ENCODE measurements at places on chromosomes 2 and 18. TPM values are rescaled to one million over a fixed set of nuclear protein-coding genes. Genes with fewer than 3 reads are reported as not detected.

- DNase-seq: no peak
These were observed 103.4 kb downstream of the ZFP36L2 start for GRCh38 chr2:43123028-43123427.

DNA sequence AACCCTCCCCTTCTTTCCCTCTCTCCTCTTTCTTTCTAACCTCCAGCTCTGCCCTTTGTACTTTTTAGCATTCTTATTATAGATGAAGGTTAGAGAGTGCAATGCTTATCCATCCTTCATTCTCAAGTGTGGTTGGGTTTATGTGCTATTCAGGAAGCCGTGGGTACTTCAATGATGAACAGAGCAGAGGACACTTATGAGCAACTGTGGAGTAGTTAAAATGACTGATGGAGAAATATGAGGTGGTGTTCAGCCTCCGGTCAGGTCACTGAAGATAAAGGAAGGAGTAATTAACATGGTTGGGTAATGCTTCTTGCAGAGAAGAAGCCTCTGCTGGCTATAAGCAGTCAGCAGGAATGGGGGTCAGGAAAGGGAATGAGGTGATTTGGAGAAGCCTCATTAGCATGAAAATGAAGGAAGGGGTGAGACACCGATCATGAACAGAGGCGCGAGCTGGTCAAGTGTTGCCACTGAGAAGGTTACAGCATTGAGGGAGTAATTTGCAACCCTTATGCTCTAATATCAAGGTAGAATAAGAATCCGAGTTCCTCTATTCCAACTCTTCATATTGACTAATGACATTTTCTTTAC lies 174.7 kb downstream of the LPIN1 start:
- no peak for DNase-seq

C2orf78 gene
- total RNA-seq: not detected

CDCA7 gene
- 17.1 TPM for total RNA-seq

GRCh38 chr2:15667809-15668556 lies 76.3 kb downstream of the DDX1 start:
- DNase-seq: no peak

CTIF gene
- total RNA-seq: 14.1 TPM

WDR43 gene
- total RNA-seq: 22.4 TPM

- no peak for DNase-seq
These were observed 8.0 kb downstream of the COPS9 start for GRCh38 chr2:240127911-240128607.

TXNDC2 gene
- not detected for total RNA-seq

- DNase-seq: no peak
These were observed 32.7 kb downstream of the ZFP36L2 start for GRCh38 chr2:43193652-43194120.

LCT gene
- total RNA-seq: not detected

PDK1 gene
- 4.8 TPM for total RNA-seq

GRCh38 chr2:5697562-5697961 lies 5.4 kb downstream of the SOX11 start:
- no peak for DNase-seq

DNA sequence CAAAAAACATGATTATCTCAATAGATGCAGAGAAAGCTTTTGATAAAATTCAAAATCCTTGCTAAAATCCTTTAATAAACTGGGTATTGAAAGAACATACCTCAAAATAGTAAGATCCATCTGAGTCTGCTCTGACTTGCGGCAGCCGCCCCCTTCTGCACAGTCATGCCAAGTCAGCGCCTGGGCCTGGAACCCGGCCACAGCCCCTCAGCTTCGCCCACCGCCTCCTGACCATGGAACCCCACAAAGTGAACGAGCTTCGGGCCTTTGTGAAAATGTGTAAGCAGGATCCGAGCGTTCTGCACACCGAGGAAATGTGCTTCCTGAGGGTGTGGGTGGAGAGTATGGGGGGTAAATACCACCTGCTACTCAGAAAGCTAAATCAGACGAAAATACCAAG lies 270.9 kb upstream of the TFPI start:
- no peak for DNase-seq

GRCh38 chr2:166901336-166901735 lies 13.1 kb downstream of the XIRP2 start:
- no peak for DNase-seq

STK36 gene
- total RNA-seq: 34.5 TPM

DNA sequence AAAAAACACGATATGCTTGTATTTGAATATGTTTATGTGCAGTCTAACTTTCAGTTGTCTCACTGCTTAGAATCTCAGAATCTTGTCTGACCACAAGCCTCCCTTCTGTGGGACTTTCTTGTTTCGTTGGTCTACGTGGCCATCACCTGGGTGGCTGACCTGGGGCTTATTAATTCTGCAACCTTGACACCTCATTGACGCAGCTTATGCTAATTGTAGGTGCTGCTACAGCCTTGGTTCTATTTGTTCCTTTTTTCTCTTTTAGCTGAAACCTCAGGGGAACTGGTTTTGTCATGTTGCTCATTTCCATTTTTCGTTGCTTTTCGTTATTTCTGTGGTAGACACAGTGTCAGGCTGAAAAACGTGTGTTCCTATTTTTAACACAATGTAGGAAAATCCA lies 273.7 kb downstream of the SLC4A3 start:
- DNase-seq: no peak

MEIS1 gene
- total RNA-seq: 27.0 TPM

- DNase-seq: no peak
These were observed 28.4 kb upstream of the CCDC102B start for GRCh38 chr18:68769461-68769860.

COLEC11 gene
- not detected for total RNA-seq

- DNase-seq: no peak
These were observed 69.7 kb downstream of the EPHA4 start for GRCh38 chr2:221502270-221503010.

CNPPD1 gene
- 50.4 TPM for total RNA-seq

DNA sequence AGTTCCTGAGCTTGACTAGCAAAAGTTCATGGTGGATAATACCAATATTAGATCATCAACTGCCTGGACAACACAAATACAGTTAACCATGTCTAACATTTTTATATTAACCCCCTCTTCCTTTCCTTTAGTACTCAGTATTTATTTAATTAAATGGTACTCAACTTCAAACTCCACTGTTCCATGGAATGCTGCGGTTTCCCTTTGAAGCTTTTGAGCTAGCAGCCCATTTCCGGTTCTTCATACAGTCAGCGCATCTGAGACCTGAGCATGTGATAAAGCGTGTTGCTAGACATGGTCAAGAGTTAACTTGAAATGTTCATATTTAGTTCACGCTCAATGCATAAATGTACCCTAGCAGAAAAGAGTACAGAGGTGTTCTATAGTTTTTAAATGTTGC lies 278.4 kb downstream of the ALPK2 start:
- DNase-seq: no peak

DNA sequence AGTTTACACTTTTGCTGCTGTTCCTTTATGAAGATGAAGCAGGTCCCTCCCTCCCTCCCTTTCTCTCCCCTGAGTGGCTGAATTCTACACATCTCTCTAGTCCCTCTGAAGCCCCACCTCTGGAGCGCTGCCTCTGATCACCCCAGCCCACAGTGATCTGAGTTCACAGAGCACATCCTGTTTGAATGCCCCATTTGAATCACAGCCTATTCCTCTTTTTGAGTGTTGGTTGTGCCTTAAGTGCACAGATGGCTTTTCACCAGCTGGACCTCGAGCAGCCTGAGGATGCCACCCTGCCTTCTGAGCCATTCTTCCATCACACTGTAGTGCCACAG lies 87.1 kb downstream of the ITGB1BP1 start:
- DNase-seq: no peak

- no peak for DNase-seq
These were observed 188.4 kb downstream of the KCNS3 start for GRCh38 chr2:18066894-18067293.

NYAP2 gene
- not detected for total RNA-seq

GRCh38 chr2:181725476-181725875 lies 45.2 kb upstream of the NEUROD1 start:
- DNase-seq: no peak

NAT8 gene
- not detected for total RNA-seq

GRCh38 chr18:48667276-48668254 lies 128.7 kb downstream of the CTIF start:
- no peak for DNase-seq

GPR155 gene
- total RNA-seq: 2.6 TPM

DNA sequence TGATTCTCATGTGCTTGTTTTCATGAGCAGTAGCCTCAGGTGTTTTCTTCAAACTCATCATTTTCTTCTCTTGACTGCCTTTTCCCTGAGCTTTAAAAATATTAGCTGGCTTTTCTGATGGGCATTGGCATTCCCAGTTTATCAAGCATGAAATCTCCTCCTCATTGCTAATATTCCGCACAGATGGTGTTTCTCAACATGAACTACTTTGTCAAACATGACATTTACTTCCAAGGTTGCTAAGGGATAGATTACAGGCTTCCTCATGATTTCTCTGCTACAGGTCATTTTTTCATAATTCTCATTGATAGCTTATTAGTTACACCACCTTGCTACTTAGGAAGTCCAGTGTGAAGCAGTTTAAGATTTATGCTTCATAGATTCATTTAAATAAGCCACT lies 1116.9 kb upstream of the CNTNAP5 start:
- DNase-seq: no peak

- DNase-seq: no peak
These were observed 121.5 kb upstream of the RASGRP3 start for GRCh38 chr2:33354981-33355380.

DNA sequence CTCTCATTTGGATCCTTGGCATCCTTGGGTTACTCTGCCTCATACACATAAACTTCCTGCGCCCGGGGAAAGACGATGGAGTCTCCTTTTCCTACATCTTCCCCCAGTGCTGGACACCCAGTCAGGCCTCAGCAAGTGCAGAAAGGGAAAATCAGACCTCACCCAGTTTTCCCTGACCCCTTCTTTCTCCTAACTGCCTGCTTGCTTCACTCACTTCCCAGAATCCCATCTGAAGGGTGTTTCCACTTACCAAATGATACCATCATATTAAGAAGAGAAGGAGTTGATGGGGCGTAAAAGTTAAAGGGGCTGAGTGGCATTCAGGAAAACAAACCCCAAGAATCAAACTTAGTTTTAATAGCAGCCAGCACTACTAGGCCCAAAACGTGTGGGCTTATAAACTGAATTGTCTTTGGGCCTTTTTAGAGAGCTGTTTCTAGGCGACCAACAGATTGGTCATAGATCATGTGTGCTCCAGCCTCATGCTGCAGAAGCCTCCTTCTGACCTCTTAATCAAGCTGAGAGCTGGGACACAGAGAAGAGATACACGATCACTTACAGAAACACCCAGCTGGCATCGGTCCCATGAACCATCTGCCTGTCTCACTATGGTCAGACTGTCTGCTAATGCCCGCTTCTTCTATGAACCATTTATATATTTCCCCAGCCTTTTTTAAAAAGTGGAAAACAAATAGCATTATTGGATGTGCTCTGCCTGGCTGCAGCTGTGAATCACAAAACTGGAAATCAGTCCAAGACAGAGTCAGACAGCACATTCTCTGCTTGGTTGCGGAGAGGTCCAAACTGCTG lies 165.7 kb upstream of the SLC14A2 start:
- peak; percentile 38 for DNase-seq

DNA sequence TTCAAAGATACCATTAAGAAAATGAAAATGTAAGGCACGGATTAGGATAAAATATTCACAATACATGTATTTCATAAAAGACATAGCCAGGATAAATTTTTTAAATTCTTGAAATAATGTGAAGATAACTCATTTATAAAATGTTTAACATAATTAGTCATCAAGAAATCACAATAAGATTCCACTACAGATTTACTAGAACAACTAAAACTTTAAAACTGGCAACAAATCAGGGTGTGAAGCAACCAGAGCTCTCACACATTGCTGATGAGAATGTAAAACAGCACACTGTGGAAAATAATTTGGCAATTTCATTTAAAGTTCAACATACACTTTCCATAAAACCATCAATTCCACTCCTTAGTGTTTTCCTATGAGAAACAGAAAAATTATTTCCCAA lies 89.6 kb upstream of the UBE2E3 start:
- no peak for DNase-seq

SERPINB3 gene
- not detected for total RNA-seq

DNA sequence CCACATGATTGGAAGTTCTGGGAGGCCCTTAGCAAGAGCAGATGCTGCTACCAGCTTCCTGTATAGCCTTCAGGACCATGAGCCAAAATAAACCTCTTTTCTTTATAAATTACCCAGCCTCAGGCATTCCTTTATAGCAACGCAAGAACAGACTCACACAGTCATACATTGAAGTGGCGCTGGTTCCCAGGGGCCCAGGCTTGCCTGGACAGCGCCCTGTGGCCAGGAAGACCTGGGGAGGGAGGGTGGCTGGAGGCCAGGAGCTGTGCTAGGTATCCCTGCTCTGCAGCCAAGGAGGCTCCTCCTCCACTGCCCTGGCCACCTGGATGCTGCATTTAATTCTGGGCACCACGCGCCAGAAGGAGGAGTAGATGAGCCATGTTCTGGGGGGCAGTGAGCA lies 98.1 kb downstream of the AGAP1 start:
- no peak for DNase-seq

DNA sequence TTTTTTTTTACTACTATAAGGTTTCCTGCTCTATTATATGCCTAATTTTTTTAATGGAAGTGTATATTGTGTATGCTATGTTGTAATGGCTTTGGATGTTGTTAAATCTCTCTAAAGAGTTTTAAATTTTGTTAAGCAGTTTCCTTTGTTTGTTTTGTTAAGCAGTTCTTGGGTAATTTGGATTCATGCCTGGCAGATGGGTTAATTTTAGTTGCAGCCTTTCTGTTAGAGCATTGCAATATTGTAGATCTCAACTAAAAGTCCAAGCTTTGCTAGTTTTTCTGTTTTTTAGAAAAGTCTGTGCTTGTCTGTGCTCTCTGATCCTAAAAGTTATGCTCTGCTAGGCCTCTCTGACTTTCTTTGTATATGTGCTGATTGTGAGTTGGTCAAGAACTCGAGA lies 1229.0 kb upstream of the NRXN1 start:
- DNase-seq: no peak

REG3A gene
- not detected for total RNA-seq

SLC23A3 gene
- 5.4 TPM for total RNA-seq

DNA sequence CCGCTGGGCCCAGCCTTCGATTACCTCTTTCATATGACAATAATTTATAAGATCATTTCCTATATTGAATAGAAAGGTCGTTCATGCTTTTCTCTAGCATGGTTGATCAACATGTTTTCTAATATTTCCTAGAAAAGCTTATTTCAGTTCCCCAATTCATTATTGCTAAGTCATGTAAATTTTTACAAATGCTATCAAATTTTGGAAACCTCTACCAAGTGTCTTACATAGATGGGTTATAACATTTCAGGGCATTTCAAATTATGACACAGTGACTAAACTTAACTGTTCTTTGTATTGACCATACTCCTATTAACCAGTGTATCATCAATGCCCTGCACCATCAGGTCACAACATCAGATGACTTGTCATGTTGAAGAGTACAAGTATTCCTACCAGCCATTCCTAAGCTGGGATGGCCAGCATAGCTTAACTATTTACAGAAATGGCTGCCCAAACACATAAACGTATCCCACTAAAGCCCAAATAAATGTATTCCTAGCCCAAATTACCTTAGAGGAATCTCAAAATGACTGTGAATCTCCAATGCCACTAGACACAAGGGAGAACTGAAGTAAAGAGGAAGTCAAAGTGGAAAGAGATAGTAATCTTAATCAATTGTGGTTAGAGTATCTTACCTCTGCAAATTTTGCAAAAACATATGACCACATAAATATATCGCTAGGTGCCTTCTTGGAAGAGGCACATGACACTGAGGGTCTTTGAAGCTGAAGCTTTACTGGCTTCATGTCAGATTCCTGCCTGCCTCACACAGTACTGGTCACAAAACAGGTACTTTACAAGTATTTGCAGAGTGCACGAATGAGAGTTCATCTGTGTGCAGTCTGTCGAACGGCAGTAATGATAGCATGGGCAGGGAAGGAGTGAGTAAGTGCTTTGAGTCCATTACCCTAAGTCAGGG lies 87.3 kb upstream of the TLK1 start:
- no peak for DNase-seq

All from transverse colon (tissue), 4 donors.